Psoas muscle (tissue), 8 donors: ENCODE measurements at places on chromosomes 16 and 17. TPM values are rescaled to one million over a fixed set of nuclear protein-coding genes. Genes with fewer than 3 reads are reported as not detected.

DNA sequence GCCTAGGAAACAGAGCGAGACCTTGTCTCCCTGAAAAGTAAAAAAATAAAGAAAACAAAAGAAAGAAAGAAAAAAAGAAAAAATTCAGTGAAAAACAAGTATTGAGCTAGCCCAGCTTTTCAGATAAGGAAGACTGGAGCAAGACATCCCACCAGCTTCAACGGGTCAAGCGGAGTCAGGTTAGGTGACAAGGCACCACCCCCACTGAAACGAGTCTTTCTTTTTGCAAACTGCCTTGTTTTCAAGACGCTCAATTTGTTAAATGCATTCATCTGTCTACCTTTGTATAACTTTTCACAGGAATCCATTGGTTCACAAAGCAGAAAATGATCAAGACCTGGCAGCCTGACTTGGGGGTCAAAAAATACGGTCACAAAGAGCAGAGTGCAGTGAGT lies 10.7 kb upstream of the AXIN2 start:
- DNase-seq = no peak

DNA sequence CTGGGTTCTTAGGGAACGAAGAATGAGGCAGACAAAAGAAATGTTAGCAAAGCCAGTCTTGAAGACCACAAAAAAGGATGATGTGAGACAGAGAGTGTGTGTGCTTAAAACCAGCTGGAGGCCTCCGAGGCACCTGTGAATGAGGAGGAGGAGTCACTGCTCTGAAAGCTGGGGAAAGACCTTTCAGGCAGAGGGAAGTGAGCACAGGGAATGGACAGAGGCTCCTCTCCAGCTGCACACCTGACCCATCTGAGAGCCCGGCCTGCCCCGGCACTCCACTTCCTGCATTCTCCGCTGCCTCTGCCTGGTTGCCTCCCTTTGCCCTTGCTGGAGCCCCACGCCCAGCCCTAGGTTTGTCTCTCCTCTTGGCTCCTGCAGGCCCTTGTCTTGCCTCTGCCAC lies 55.2 kb upstream of the SREBF1 start:
- no peak for DNase-seq

DNA sequence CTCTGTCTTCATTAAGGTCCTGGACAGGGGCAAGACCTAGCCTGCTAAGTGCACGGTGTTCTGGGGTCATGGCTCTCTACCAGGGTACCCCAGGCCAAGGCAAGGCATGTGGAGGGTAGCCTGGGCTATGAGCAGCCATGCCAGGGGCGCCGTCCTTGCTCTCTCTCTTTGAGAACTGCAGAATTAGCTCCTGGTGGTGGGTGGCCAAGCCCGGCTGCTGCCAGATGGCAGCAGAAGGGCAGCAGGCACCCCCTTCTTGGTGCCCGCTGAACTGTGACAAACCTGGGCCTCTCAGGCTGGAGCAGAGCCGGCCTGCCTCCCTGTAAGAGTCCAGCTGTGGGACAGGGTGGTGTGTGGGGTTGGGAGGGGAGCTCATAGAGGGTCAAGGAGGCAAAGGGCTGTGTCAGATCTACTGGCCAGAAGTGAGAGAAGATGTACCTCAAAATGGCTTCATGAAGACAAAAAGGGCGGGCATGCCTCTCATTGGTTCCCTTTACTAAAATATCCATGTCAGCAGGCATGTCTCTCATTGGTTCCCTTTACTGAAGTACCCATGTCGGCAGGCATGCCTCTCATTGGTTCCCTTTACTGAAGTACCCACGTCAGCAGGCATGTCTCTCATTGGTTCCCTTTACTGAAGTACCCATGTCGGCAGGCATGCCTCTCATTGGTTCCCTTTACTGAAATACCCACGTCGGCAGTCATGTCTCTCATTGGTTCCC lies 81.7 kb upstream of the SDK2 start:
- DNase-seq = no peak

DNA sequence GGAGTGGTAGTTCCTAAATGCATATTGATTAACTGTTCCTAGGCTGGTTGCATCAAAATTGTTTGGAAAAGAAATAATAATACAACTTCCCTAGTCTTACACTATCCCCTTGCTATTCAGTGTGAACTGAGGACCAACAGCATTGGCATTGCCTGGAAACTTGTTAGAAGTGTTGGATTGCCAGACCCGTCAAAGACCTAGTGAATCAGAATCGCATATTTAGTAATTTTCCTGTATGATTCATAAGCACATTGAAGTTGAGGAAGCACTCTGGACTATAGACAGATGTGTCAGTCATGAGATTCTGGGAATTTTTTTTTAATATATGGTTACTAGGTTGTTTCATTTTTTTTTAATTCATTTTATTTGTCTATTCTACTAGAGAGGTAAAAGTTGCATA lies 34.7 kb upstream of the KCNJ16 start:
- no peak for DNase-seq

DNA sequence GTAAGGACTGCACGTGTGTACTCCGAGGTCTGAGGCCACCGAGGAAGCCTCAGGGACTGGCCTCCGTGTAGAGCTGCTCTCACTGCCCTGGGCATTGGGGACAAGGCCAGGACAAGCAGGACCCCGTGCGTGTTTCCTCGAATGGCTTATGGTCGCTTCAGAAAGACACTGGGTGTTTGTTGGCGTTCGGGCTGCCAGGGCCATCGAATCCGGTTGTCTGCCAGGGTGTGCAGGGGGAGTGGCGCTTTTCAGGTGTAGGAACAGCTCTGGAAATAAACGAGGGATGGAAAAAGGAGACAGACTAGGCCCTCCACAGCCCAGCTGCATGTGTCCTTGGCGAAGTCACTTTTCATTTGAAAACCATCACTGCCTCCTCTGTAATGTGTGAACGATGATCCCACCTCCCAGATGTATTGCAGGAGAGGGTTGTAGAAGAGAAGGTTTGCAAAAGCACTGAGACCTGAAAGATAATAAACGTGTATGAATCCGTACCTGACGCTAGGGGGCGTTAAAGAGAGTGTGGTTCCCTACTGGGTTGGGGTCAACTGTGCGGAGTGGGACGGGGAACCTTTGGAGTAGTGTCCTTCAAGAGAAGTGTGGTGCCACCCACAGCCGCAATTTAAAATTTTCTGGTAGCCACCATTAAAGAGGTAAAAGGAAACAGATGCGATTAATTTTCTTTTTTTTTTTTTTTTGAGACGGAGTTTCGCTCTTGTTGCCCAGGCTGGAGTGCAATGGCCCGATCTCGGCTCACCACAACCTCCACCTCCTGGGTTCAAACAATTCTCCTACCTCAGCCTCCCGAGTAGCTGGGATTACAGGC lies 2.1 kb upstream of the ZSCAN10 start:
- no peak for DNase-seq

DNA sequence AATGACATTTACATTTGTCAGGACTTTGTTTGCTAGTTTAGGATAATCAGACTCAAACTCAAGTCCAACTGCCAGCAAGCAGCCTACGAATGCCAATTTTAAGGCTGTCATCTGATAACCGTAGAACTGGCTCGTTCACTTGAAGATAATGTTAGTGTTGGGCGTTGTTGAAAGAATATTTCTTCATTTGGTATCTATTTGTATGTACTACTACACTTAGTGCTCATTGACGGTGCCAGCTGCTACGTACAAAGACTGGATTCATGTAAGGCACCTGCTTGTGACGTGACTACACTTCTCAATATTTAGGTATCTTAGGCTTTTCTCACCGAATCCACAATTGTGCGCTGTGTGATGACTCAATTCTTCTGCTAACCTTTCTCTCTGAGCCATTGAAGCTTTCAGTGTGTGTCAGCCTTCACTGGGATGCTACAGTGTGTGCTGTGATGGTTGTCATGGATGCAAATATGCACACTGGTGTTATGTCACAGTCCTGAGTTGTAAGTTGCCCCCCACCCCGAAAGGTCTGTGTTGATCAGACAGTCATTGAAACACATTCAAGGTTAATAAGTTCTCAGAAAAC lies 5.7 kb downstream of the ATP2C2 start:
- DNase-seq = no peak

DNA sequence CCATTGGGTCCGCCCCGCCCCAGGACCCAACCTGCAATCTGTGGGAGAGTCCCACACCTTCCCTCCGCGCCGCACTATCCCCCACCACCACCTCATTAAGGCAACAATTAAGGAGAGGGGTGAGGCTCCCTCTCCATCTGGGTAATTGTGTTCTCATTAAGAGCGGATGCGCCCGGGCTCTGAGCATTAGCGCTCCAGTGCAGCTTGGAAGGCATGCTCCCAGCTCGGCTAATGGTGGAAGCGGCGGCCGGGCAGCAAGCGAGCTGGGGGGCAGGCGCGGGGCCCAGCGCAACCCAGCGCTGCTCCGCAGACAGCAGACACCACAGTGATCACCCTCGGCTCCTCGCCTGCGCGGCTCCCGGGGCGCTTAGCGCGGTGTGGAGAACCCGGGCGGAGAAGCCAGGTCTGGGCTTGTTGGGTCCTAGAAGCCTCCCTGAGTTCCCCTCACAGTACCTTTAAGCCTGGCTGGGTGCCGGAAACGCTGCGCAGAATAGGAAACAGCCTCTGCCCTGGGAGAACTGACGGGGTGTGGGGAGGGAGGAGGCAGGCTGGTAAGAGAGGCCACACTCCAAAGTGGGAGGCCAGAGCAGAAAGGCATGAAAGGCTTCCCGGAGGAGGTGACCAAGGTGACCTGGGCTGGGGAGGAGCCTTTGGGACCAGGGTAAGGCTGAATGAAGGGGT lies 6.4 kb downstream of the CBLN1 start:
- DNase-seq = no peak

- DNase-seq = no peak
Observed at GRCh38 chr16:13435415-13435814, 484.5 kb upstream of the ERCC4 start.

- peak; percentile 74 for DNase-seq
Observed at GRCh38 chr17:43907425-43907981, at the start of gene MPP2. TSS of gene MPP2 (minus strand) at chr17:43907536. CDS start at chr17:43904460, 3,076 bp downstream.

GRCh38 chr16:88940862-88941817 lies 35.9 kb downstream of the CBFA2T3 start:
- peak; percentile 14 for DNase-seq

Gene ABCA6
- 11.9 TPM for total RNA-seq

Gene ATP2A3
- total RNA-seq = 2.9 TPM

Gene NLK
- 8.1 TPM for total RNA-seq

Gene HOXB1
- not detected for total RNA-seq
